ENCODE measurements at places on chromosomes 7 and 10.

DNA sequence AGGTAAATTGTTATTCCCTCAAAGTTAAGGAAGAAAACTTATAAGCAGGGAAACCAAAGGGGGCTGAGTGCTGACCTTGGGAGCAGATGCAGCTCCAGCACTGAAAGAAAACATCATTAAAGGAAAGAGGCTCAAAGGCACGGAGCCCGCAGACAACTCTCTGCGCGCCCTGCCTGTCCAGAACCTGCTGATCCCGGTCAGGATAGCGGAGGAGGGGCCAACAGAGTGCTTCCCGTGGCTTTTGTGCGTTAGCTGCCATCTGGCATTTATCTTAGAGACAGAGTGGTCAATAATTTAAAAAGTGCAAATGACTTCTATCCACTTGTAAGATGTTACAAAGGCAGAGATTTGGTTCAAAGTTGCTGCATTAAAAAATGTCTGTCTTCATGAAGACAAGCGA is 162.1 kb downstream of the FANK1 start:
- DNase-seq, result no peak

DNA sequence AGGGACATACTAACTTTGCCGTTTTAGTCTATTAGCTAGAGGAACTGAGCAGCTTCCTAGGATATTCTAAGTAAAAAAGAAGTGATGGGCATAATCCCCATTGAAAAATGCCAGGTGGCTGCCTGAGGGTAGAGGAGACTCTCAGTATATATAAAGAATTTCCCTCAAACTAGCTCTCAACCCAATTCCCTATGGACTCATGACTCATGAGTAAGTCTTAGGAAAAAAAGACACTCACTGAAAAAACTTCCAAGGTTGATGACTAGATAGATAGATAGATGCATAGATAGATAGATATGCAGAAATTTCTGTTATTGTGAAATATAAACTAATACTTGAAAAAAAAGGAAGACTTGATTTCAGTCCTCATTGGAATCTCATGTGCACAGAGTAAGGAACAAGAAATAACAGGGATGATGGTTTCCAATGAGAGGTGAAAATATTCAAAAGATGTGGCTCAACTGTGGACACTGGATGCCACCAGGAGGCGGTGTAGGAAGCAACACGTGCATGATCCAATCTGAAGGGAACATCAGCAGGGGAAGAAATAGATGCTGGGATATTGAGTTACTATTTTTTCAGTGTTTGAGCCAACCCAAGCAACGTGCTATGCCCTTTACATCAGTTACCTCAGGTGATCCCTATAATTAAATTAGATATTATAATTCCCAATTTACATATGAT is 711.0 kb upstream of the LRRTM3 start:
- no peak for DNase-seq

- no peak for DNase-seq
Measured at GRCh38 chr7:54944179-54944578, 74.6 kb upstream of the EGFR start.

- no peak for DNase-seq
Measured at GRCh38 chr10:11884706-11885423, 61.7 kb downstream of the PROSER2 start.

- no peak for DNase-seq
Measured at GRCh38 chr7:24840563-24840962, 83.3 kb upstream of the GSDME start.

- DNase-seq, result no peak
Measured at GRCh38 chr10:87659571-87660483, at the start of gene PAPSS2. TSS of gene PAPSS2 (plus strand) at chr10:87659878. CDS start at chr10:87659982, 104 bp downstream.
